CD8-positive, alpha-beta T cell (primary cell): ENCODE measurements at places on chromosomes 1 and 21.

- DNase-seq: no peak
These were observed 633 bp upstream of the PPFIA4 start for GRCh38 chr1:203025686-203026030.

- DNase-seq: no peak
These were observed 161.4 kb upstream of the ARHGEF16 start for GRCh38 chr1:3292868-3293562.

- peak; percentile 83 for DNase-seq
These were observed 23.1 kb upstream of the PTAFR start for GRCh38 chr1:28199328-28200233.

- no peak for DNase-seq
These were observed 179.9 kb downstream of the TGFB2 start for GRCh38 chr1:218525031-218525430.

DNA sequence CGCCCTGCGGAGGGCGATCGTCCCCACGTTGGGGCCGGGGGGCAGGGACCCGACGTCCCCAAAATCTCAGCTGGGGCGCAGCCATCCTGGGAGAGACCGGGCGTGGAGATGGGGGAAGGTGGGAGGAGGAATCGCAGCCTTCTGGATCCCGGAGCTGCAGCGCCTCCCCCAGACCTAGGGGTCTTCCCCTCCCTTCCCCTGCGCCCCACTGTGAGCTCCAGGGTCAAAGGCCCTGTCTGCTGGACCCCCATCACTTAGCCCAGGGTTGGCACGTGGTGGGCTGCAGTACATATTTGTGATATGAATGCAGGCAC lies 90.2 kb upstream of the VAMP3 start:
- DNase-seq: no peak

- no peak for DNase-seq
These were observed 290.4 kb downstream of the KCNT2 start for GRCh38 chr1:196317535-196318522.

DNA sequence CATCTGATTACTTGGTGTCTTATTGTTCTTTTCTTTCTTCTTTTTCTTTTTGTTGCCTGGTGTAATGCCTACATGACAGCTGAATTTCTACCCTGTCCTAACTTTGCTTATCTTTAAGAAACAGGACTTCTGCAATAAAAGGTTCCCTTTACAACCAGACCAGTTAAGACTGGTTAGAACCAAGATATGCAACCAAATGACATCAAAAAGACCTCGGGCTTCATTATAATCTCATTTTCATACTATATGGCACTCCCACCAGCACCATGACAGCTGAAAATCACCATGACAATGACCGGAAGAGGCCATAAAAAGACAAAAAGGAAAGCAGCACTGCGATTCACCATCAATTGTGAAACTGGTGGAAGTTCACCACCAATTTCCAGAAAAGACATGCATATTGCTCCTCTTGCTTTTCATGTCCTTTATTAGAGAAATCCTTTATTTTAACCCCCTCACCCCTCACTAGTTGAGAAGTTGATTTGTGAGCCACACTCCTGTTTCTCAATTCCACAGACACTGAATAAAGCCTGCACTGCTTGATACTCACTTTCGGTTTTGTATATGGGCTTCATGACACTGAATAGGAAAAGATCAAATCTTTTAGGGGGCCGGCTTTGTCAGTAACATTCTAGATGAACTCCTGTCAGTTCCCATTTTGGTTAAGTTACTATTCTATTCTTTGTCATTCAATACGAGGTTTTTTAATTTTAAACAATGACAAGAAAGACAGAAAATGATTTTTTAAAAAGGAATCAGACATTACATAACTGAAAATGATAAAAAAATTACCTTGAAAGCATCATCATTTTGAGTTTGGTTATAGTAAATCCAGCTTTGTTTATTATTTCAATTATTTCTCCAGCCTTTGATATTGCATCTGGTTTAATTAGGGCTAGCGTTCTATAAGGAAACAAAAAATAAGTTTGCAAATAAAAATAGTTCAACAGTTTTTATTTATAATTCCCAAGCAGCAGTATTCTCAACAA lies 58.1 kb downstream of the NME7 start:
- DNase-seq: no peak

GRCh38 chr1:156504438-156504813 lies 3.9 kb upstream of the MEF2D start:
- DNase-seq: peak; percentile 71

- DNase-seq: peak; percentile 23
These were observed 9.9 kb upstream of the NPHP4 start for GRCh38 chr1:6001992-6002576.

GRCh38 chr1:117587499-117588356 lies 18.1 kb upstream of the TENT5C start:
- DNase-seq: no peak

- no peak for DNase-seq
These were observed 6.4 kb upstream of the C1orf21 start for GRCh38 chr1:184380468-184380867.

GRCh38 chr1:228378873-228379460 lies 27.7 kb downstream of the TRIM11 start:
- DNase-seq: no peak

GRCh38 chr1:66373157-66373591 lies 160.8 kb upstream of the SGIP1 start:
- DNase-seq: no peak

DNA sequence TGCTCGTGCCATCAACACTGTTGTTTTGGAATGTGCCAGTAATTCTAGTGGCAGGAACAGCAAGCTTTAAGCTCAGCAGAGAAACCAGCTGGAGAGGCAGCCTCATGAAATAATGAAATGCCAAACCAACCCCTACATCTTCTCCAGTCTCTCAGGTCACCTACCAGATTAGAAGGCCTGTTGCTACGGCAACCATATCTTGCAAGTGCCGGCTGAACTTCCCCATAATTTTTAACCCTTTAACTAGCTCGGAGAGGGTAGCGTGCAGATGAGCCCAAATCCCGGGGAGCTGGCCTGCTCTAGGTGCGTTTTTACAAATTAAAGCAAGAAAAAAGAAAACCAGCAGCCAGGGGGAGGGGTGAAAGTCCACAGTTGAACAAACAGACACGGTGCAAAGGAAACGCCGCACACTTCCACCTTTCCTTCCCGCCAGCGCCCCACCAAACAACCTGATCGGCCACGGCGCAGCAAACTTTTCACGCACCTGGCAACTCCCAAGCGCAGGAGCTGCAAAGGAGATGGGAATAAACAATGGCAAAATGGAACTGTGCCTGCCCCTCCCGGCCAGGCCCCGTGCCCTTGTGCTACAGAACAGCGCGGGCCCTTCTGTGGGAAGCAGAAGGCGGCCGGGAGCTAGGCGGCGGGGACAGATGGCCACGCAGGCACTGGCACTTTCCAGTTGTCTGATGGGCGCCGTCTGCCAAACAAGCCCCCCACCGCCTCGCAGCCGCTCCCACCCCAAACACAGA lies 50.1 kb downstream of the SSBP3 start:
- DNase-seq: no peak

- no peak for DNase-seq
These were observed at the start of gene TRIM58 for GRCh38 chr1:247857069-247857984. TRIM58 (plus strand) TSS chr1:247857187; CDS start chr1:247857247, 60 bp downstream.

- no peak for DNase-seq
These were observed 21.1 kb upstream of the SH2D5 start for GRCh38 chr1:20753589-20753988.

GRCh38 chr1:2106659-2107405 lies 56.6 kb downstream of the PRKCZ start:
- no peak for DNase-seq

- DNase-seq: no peak
These were observed 179.6 kb downstream of the LMO4 start for GRCh38 chr1:87508247-87508787.

- DNase-seq: no peak
These were observed 37.5 kb downstream of the TOR1AIP2 start for GRCh38 chr1:179840107-179840506.
